ENCODE measurements at places on chromosomes 6 and 20.

DNA sequence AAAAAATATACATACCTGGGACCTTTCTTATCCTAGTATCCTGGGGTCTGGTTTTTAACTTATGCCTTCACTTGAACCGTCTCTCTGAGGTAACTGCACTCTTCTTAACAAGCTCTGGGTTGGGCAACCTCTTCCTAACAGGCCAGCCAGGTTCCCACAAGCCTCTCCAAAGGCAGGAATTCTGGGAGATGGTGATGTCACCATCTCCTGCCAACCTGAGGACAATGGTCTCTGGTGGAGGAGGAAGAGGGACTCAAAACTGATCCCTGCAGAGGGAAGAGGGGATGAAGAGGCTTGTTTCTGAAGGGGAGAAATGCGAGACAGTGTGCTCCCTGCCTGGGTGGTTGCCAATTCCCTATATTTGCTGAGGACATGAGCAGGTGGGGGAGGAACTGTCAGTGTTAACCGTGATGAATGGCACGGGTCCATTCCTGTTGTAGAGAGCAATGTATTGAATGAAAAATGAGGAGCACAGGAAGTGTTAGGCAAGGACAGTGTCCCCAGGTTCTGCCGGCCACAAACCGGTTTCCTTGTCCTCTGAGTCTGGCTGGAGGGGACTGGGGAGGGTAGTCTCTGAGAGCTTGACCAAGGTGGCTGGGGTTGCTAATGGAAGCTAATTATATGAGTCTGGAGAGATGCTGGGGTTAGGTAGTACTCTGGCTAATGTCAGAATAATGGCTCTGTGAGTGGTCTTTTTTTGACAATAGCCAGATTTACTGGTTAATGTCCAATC, 95.5 kb downstream of the KCNB1 start:
- DNase-seq = no peak

DNA sequence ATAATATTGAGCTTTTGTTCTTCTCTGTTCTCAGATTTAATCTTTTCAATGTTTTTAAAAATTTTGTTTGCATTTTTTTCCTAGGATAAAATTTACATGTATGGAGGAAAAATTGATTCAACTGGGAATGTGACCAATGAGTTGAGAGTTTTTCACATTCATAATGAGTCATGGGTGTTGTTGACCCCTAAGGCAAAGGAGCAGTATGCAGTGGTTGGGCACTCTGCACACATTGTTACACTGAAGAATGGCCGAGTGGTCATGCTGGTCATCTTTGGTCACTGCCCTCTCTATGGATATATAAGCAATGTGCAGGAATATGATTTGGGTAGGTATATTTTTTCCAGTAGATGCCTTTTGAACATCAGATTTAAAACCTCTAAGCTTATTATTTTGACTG, 89.8 kb downstream of the ATRN start:
- DNase-seq = no peak

GRCh38 chr6:78583079-78583478, 284.3 kb upstream of the IRAK1BP1 start:
- no peak for DNase-seq

- DNase-seq = no peak
Measured at GRCh38 chr20:51259455-51259854, 236.5 kb upstream of the KCNG1 start.

DNA sequence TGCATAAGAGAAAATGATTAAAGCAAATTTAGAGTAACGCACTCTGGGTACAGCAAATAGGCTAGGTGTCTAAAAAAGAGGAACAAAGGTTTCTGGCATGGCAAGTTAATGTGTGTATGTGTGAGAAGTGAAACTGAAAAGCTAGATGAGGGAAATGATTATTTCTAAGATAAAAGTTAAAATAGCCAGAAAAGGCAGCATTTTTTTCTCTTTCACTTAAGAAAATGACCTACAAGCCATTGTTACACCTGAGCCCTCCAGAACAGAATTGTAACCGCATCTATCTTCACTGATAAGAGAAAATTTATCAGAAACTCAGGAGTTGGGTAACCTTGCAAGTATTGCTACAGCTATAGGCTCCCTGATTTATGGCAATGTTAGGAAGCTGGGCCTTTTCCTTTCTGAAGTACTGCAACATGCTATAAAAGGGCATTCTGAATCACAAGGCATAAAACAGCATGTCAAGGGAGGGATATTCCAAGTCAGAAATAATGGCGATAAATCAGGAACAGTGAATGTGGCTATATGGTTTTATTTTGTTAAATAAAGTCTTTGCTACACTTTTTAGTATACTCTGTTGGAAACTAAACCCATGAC, 395.3 kb downstream of the TBC1D32 start:
- DNase-seq = no peak

GRCh38 chr6:903761-904160, 210.8 kb upstream of the EXOC2 start:
- DNase-seq = no peak

Measured in CD4-positive, alpha-beta T cell treated with Interleukin-15 for 4 hours (primary cell).